ENCODE measurements at places on chromosomes 2 and 18.

- no peak for DNase-seq
Measured at GRCh38 chr2:217150236-217150635, 290.4 kb upstream of the TNP1 start.

DNA sequence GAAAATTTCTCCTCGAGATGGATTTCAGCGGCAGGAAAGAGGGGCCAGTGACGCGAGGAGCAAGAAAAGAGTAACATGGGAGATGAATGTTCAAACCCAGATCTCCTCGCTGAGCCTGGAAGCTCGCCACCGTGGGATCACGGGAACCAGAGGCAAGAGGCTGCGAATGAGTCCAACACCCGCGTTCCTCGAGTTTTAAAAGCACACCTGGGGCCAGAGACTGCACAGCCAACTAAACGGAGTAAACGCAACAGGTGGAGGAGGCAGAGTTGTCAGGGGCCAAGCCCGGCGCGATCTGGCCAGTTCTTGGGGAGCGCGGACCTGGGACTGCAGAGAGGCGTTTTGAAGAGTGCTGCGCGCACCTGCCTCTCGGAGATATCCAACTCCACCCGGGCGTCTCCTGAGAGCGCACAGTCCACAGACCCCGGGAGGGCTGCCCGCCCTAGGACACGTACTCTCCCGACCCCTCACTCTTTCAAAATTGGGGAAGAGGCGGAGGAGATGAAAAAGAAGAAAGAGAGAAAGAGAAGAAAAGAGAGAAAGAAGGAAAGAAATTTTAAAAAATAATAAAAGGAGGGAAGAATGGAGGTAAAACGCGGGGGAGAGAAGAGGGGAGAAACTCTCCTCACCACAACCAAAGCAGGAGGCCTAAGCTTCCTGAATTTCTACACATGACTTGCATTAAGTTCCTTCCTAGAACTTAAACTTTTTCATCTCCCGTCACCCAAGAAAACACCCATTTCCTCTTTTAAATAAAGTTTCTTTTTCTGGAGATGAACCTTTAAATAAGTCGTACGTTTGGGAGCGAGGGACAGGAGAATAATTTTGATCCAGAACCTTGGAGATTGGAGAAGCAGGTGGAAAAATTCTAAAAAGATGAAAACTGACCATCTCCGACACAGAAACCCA is 5.3 kb upstream of the PAX3 start:
- DNase-seq: no peak

- DNase-seq: no peak
Measured at GRCh38 chr2:226310146-226310545, 489.5 kb downstream of the IRS1 start.

DNA sequence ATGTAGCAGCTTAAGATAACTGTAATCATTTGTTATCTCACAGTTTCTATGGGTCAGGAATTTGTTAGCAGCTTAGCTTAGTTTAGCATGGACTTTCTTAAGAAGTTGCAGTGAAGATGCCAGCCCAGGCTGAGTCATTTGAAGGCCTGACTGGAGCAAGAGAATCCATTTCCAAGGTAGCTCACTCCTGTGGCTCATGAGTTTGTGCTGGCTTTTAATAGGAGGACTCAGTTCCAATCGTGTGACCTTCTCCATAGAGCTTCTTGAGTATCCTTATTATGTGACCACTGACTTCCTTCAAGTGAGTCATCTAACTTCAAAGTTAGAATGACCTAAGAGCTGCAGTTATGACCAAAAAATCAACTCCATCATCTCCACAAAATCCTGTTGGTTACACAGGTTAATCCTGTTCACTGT is 1.4 kb downstream of the GPATCH11 start:
- DNase-seq: peak; percentile 2

GRCh38 chr2:42012651-42013050 is 35.2 kb upstream of the PKDCC start:
- no peak for DNase-seq

DNA sequence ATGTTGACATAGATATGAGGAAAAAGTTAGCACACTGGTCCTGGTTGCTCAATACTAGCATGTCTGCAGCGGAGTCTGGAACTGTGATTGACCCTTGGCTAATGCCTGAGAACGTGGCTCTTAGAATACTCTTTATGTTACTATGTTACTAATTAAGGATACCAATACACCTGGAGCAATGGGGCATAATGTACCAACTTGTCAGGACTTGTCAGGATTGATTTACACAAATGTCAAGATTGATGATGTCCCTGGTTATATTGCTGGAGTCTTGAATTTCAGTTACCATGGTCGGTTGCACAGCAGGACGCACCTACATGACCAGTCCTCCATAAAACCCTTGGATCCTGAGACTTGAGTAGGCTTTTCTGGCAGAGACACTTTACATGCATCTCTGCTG is 810.9 kb downstream of the CPS1 start:
- DNase-seq: no peak

- DNase-seq: no peak
Measured at GRCh38 chr2:124161542-124161941, 136.5 kb downstream of the CNTNAP5 start.

- DNase-seq: no peak
Measured at GRCh38 chr2:218627939-218628338, 20.2 kb downstream of the PLCD4 start.

- DNase-seq: no peak
Measured at GRCh38 chr2:100248044-100248330, 74.3 kb downstream of the LONRF2 start.

GRCh38 chr2:26725521-26725820 is 32.9 kb downstream of the KCNK3 start:
- no peak for DNase-seq

DNA sequence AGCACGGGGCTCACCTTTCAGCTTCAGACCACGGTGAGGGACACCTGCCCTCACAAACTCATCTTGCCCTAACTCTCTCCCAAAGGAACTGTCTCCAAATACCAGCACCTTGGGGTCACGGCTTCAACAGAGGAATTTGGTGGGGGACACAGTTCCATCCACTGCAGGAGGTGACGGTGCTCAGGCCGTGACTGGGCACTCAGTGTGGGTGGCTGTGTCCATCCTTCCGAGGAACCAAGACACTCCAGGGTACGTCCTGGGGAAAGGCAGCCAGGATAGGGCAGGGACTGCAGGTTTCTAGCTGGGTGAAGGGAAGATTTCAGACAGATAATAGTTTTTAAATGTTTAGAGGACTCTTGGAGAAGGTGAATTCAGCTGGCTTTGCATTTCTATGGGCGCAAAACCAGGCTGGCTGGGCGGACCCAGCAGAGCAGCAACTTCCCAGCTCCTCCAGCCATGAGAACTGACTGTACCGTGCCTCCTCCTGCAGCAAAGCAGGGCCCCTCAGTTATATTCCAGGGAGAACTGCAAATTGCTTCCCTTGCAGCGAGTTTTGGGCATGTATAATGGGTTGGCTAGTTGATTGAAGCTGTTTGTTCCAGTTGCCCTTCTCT is 23.9 kb upstream of the ALLC start:
- no peak for DNase-seq

- DNase-seq: no peak
Measured at GRCh38 chr2:193869564-193869963, 1674.8 kb upstream of the TMEFF2 start.

DNA sequence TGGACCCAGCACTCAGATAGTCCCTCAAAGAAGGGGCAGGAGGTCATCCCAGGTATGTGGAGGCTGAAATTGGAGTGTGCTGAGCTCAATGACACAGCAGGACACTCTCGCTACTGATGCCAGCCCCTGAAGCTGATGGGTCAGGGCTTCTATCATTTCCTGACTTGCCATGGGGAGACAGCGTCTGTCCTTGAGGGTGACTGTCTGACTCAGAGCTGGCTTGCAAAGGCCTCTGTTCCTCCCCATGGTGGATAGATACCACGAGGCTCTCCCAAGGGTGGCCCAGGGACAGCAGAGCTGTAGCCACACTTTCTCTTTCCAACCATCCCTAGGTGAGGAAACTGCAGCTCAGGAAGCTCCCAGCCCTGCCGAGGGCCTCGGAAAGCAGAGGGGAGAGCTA is 10.8 kb downstream of the ALPG start:
- no peak for DNase-seq

GRCh38 chr2:7860693-7861092 is 821.2 kb upstream of the ID2 start:
- DNase-seq: no peak

GRCh38 chr18:79680100-79680879 is 687 bp downstream of the CTDP1 start:
- DNase-seq: peak; percentile 33

DNA sequence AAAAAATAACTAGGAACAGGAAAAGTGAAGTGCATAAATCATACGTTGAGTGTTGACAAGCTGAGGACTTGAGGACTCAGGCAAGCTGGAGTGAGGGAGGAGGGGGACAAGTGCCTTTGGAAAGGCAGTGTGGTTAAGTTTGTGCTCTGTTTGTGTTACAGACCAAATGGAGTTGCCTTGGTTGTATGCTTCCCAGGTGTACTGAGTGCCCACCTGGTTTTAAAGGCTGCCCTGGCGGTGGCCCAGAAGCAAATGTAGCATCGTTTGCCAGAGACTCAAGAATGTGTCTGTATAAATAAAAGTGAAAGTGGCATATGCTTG is 240.9 kb downstream of the PRKCE start:
- DNase-seq: no peak

DNA sequence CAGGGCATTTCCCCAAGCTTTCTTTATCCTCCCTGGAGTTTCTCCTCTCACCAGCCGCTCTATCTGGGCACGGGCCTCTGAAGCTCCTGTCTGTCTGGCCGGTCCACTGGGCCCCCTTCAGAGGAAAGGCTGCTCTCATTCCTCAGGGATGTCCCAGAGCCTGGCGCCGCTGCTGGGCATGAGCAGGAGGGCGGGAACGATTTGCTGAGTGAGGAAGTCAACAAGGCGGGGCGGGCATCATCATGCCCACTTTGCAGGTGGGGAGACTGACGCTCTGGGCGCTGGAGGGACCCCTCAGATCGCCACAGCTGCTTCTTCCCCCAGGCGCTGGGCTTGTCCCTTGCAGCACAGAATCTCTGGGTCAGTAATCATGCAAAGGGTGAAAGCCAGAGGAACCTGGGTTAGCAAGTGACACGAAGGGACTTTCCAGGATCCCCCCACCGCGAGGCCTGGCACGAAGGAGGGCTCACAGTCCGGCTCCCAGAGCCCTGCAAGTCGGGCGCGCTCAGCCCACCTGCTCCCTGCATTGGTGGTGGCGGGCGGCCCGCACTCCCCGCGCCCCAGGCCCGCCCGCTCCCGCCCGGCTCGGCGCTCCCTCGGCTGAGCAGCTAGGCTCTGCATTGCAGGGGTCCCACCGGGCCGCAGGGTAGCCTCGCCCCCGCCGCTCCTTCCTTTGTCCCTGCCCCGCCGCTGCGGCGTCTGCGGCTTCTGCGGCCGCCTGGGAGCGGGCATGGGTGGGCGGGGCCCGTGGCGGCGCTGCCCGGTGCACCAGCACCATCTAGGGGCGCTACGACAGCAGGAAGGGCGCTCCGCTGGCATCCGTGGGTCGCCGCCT is 157.8 kb downstream of the CYRIA start:
- DNase-seq: no peak

GRCh38 chr2:88310787-88311186 is 140.6 kb downstream of the THNSL2 start:
- DNase-seq: no peak

- DNase-seq: no peak
Measured at GRCh38 chr2:204452464-204453023, 92.7 kb upstream of the PARD3B start.

DNA sequence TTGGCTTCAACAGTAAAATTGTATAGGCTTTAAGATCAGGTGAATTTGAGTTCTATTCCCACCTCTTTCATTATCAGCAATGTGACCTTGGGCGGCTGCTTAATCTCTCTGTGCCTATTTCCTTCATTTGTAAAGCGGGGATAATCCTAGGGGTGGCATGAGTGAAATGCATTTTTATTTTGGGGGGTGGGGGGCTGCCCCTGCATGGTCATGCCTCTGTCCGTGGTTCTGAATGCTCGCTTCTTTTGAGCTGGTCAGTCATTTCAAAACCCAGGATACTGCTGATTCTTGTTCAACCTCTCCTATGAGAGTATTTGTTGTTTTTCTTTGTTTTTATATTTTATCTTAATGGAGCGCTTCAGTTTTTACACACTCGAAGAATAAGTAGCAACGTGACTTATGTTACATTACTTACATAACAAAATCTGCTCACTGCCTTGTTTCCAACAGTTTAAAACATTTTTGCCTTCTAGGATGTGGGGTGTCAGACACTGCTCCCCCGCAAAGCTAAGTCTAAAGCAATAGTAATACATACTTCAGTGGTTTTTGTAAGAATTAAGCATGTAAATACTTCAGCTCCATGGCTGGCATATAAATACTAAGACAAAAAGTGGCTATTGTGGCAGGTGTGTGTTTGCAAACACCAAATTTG is 152.6 kb upstream of the PELI1 start:
- DNase-seq: no peak

- DNase-seq: no peak
Measured at GRCh38 chr2:152298754-152299153, 36.2 kb upstream of the FMNL2 start.

GRCh38 chr2:237457388-237457941 is 29.6 kb upstream of the MLPH start:
- no peak for DNase-seq

DNA sequence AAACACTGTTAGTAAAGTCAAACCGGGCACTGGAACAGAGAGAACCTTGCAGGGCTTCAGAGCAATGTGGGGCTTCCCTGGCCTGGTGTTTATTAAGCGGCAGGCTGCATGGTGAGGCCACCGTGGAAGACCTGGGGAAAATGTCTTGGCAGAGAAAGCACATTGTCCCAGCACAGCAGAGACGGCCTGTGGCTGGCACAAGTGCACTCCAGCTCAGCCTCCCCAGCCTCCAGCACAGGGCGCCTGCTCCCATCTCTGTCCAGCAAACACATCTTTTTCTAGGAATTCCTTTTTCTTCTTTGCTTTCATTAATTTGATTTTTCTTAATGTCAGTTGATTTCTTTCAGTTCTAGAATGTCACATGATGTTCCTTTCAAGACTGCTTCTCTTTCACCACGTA is 138.2 kb upstream of the NFATC1 start:
- no peak for DNase-seq

- DNase-seq: no peak
Measured at GRCh38 chr2:178892751-178893625, 85.8 kb upstream of the TTN start.

DNA sequence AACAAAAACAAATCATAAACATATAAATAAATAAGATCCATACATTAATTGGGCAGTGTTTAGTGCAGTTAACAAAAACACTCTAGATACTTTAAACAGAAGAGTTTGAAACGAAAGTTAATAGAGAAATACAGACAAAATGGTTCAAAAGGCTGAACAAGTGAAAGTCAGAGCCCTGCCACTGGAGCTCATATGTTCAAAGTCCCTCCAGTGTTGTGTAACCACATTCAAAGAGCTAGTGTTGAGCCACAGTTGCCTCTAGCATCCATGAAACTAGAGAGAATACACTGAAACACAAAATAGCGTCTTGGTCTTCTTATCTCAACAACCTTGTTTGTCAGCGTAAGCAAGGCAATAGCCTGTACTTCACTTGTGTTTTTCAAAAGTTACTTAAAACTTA is 1309.8 kb upstream of the NRXN1 start:
- DNase-seq: no peak

DNA sequence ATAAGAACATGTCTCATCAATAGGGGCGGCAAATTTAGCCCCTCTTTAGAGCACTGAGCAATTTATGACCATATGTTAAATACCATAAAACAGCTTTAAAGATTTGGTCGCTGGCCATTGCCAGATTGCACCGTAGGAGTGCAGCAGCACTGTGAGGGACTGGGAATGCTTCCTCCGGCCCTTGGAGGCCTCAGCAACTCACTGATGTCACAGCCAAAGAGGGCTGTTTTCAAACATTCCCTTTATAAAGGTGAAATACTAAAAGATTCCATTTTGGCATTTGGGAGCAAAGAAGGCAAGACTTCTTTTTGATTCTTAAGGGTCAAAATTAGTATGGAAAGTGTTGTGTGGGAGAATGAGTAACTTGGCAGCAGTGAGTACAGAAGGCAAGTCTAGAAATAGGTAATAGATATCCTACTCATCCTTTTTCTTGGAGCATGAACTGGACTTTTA is 63.7 kb downstream of the BABAM2 start:
- DNase-seq: no peak
